Activated naive CD8-positive, alpha-beta T cell treated with anti-CD3 and anti-CD28 coated beads, Interleukin-2, amount 50 U/mL, for 16 hours (primary cell): ENCODE measurements at places on chromosomes 11 and 22.

DNA sequence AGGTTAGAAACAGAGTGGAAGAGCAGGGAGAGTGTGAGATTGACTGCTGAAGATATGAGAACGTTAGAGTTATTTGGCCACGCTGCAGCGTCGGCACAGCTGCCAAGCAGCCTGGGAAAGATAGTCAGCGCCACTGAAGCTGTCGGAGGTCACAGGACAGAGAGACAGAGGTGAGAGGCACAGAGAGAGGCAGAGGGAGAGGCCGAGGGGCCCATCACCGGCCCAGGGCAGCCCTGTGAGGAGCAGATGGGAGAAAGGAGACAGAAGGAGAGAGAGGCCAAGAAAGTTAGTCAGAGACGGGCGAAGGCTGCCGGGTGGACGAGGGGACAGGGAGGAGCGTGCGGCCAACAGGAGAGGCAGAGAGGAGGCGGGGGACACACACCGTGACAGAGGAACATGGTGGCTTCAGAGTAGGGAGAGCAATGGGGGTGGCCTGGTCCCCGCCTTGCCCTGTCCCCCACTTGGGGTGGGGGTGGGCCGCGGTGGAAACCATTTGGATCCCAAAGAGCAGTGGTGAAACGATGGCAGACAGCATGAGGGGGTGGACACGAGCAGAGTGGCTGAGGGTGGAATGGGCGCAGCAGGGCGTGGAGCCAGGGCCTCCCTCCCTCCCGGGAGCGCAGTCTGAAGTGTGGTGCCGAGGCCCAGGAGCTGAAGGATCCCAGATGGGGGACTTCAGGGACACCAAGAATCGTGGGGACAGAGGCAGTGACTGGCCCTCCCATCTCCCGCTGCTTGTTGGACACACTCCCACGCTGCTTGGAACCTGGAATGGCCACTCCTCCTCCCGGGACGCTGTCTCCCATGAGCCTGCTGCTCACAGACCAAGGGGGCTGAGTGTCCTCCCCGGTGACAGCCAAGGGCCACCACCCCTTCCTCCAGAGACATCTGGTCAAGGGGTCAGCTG lies 26.6 kb downstream of the LRRC10B start:
- no peak for DNase-seq

- DNase-seq = no peak
These were observed 1051.2 kb downstream of the TBC1D22A start for GRCh38 chr22:47813661-47814060.

DNA sequence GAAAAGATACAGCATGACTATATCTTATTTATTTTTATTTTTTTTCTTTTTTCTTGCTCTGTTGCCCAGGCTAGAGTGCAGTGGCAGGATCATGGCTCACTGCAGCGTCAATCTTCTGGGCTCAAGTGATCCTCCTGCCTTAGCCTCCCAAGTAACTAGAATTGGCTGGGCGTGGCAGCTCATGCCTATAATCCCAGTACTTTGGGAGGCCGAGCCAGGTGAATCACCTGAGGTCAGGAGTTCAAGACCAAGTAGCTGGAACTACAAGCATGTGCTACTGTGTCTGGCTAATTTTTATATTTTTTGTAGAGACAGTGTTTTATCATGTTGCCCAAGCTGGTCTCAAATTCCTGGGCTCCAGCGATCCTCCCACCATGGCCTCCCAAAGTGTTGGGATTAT lies 28.3 kb upstream of the CCDC134 start:
- DNase-seq = no peak

GRCh38 chr11:66840317-66841091 lies 2.7 kb upstream of the RCE1 start:
- DNase-seq = no peak

DNA sequence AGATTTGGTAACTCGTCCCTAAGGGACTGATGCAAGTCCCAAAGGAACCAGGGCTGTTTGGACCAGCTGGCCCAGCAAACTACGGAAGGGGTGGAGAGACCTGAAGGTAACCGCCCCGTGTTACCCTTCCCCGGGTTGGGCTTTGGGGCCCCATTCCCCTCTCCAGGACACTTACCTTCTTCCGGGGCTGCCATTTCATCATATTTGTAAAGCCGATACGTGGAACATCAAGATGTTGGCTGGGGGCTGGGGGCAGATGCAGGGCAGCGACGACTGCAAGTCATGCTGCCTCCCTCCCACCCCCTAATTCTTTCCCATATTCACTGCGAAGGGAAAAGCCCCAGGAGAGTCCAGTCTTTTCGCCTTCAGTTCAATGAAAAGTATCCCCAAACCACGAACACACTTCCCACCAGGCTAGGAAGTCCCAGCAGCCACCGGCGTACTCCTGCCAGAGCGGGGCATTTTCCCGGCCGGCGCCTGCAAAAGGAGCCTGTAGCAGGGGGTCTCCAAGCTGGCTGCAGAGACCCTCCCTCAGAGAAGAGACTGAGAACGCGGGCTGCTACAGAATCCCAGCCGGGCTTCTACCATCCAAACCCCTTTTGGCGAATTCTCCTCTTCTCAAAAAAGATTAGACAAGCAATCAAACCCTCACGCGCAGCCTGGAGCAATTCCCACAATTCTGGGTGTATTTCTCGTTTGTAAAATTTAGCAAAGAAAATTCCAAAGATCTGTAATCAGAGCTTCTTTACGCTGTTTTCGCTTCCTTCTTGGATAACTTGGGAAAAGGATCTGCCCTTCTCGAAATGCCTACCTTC lies 236.7 kb downstream of the TTC28 start:
- no peak for DNase-seq

GRCh38 chr11:82004537-82005213 lies 729.0 kb downstream of the FAM181B start:
- DNase-seq = no peak

DNA sequence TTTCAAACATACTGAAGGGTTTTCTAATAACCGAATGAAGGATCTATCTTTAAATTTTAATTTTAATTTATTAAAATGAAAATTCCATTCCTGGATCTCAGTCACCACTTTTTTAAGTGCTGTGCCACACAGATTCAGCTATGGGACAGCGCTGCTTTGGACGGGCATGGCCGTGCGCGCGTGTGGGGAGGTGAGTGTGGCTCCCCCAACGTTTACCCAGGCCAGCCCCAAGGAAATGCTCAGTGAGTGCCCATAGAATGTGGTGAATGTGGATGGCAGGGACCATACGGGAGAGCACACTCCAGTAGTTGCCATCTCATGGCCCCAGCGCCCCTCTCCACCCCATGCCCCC lies 88.0 kb upstream of the KCNQ1OT1 start:
- DNase-seq = no peak

DNA sequence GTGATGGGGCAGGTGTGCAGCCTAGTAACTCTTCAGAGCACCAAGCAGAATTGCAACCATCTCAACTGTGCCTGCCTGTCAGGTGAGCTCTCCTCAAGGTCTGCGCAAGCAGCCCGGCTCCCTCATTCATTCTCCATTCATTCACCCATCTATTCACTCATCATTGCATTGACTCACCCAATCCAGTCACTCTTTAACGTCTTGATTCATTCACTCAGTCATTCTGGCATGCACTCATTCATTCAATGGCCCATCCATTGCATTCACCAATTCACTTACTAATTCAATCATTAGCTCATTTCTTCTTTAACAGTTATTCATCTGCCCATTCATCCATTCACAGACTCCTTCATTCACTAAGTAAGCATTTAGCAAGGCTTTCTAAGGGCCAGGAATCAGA lies 111.8 kb downstream of the PDE2A start:
- DNase-seq = no peak

DNA sequence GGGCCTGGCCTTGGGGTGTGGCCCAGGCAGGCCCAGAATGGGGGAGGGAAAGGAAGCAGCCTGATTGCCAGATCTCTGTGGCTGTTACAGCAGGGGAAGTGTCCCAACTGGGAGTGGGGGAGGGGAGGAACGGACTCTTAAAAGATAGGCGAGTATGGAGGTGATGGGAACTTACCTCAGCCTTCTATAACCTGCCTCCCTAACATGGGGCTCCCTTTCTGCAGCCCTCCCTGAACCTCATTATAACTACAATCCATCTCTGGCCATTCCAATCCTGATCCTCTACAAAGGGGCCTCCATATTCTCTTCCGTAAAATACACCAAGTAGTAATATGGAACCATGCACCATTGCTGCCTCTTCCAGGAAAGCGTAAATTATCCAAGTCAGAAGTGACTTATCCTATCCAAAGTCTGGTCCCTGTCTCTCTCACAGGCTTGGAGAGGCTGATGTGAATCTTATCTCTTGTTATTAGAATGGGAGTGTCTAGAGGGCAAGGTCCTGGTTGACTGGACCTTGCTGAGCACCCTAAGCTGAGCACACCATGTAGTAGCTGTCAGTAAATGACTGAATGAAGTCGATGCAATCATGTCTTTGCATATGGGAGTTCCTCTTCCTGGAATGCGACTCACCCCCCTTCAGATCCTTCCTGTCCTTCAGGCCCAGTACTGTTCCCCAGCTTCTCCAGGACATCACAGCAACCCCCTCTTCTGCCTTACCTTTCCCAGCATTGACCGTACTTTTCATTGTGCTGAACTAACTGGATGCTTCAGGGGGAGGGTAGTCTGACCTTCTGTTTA lies 5.9 kb downstream of the RHOG start:
- DNase-seq = no peak

- DNase-seq = no peak
These were observed 26.4 kb downstream of the PDE3B start for GRCh38 chr11:14669958-14670357.

DNA sequence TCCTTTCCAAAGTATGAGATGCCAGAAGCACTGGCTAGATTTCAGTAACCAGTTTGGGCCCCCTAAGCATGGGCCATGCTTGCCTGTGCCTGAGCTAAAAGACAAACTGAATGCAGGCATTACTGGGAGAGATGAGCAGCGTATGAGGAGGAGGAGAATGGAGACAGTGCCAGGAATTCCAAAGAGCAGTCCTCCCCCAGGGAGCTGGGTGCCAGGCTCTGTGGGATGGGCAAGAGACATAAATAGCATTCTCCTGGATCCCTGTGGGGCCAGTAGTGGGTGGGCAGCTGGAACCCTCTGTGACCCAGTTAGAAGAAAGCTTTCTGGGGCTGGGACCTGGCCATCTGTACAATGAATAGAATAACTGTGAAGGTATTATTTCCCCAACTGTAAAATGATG lies 235.6 kb downstream of the KCNA4 start:
- DNase-seq = no peak

- DNase-seq = no peak
These were observed 11.4 kb downstream of the SHANK3 start for GRCh38 chr22:50683994-50684371.

- DNase-seq = no peak
These were observed 787.7 kb downstream of the NTM start for GRCh38 chr11:132158091-132158490.

DNA sequence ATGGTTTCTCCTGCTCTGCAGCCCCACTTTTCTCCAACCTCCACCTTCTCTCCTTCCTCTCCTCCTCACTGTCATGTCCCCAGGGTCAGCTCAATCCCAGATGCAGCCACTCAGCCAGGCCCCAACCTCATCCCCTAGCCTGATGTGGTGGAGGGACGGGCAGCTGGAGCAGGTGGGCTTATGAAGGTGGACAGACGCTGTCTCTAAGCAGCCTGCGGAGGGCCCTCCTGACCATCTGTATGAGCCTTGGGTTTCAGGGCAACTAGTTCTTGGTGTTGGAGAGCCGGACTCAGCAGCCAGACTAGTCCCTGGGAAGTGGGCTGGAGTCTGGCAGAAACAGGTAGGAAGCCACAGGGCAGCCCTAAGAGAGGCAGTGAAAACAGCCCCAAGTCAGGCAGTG lies 18.1 kb downstream of the CRYBB2 start:
- DNase-seq = no peak

DNA sequence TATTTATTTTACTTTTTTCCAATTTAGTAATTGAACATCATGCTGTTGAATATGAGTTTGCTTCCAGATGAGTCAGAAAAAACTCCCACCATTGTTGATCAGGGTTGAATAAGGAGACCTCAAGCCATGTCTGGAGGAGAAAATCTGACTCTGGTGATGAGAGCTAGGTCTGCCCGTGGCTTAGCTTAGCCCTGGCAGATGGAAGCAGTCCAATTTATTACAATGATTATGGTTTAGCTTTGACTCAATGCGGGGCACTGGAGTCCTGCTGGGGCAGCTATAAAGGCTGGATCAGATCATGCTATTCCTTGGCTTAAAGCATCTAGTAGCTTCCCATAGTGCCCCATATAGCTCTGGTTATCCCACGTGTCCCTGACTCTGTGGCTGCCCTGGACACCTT lies 506.5 kb downstream of the MN1 start:
- no peak for DNase-seq

GRCh38 chr11:617199-617911 lies 1.6 kb upstream of the IRF7 start:
- DNase-seq = no peak

- no peak for DNase-seq
These were observed 10.4 kb upstream of the SUN2 start for GRCh38 chr22:38766076-38766777.

- no peak for DNase-seq
These were observed 20.0 kb upstream of the TUB start for GRCh38 chr11:8060801-8061554.

DNA sequence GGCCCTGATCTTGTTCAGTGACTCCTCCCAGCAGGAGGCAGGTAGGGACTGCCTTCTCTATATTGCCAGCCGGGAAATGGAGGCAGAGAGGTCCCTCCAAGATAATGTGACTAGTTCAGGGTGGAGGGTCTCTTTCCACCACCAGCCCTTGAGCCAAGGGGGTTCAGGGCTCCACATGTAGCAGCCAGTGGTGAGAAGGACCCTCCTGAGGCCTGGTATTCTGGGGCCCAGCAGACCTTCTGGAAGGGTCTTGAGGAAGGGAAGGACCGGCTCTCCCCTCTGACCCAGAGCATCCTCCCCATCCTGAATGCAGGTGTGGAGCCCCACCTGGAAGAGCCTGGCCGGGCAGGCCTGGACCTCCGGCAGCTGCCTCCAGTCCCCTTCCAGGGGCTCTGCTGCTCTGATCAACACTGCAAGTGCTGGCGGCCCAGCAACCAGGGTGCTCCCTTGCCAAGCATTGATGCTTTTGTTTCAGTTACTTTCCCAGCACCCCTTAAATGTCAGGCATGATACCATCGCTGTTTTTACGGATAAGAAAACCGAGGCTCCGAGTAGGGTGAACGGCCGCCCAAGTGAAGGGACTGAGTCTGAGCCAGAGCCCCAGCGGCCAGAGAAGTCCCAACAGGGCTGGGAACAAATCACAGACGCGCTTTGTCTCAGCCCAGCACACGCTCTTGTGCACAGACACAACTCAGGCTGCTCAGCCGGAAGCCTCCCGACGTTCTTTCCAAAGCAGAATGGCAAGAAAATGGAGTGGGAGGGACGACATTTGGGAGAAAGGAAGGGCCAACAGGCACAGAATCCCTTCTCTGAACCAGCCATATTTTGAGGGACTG lies 38.8 kb downstream of the DKK3 start:
- no peak for DNase-seq

- no peak for DNase-seq
These were observed 21.3 kb downstream of the PIK3IP1 start for GRCh38 chr22:31271026-31271425.

DNA sequence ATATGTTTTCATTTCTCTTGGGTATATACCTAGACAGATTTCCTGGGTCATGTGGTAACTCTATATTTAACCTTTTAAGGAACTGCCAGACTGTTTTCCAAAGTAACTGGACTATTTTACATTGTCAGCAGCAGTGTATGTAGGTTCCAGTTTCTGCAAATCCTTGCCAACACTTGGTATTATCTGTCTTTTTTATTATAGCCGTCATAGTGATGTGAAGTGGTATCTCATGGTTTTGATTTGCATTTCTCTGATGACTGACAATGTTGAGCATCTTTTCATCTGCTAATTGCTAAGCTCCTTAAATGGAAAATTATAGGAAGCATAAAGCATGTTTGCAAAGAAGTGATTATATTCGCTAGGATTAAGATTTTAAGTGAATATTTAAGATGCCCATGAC lies 13.9 kb downstream of the NNMT start:
- no peak for DNase-seq

- DNase-seq = no peak
These were observed 19.4 kb upstream of the APLP2 start for GRCh38 chr11:130050257-130050656.

- DNase-seq = no peak
These were observed 81.5 kb downstream of the STK33 start for GRCh38 chr11:8512547-8512946.
